ENCODE measurements at places on chromosomes 3 and 15.

DNA sequence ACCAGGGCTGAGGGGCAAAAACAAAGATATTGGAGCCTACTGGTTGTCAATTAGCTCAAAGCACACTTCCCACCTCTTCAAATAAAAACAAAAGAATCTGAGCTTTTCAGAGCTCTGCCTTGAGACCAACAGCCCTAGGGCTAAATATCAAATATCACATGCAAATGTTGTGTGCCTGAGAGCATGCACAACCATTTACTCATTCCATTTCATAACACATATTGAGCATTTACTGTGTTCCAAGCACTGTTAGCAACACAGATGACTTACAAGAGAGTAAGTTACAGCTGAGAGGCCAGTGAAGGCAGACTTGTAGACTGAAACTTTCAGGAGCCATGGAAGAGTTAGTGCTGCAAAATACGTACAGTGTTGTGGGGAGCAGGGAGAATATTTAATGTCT, 222.4 kb downstream of the CPNE4 start:
- no peak for DNase-seq
- H3K4me1 ChIP-seq, result no peaks in the 10 kb centered on the region
- no peaks in the 10 kb centered on the region for H3K27me3 ChIP-seq
- H3K27ac ChIP-seq, result no peak overlapping the region
- no peak overlapping the region for H3K4me3 ChIP-seq
- no peaks in the 10 kb centered on the region for H3K36me3 ChIP-seq

DNA sequence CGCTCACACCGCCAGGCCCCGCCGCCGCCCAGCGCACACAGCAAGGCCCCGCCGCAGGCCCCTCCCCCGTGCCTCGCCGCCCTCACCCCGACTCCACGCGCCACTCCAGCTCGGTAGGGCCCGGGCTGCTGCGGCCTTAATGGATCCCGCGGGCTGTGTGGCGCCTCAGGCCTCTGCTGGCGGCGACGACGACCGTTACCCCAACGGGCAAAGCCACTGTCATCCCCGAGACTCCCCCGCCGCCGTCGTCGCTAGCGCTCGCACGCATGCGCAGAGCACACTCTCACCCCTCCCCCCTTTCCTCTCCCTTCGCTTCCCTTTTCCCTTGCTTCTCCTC, at the start of gene MSL2:
TSS of gene MSL2 (minus strand) at position 272 of the 337 bp plus-strand sequence. CDS start 1,222 bp downstream, outside the sequence.
- peak within 1 kb of the TSS; percentile 86 for H3K4me3 ChIP-seq
- H3K27ac ChIP-seq, result peak within 1 kb of the TSS; percentile 99
- H3K36me3 ChIP-seq, result no peaks in the 10 kb centered on the region
- H3K27me3 ChIP-seq, result no peaks in the 10 kb centered on the region
- H3K4me1 ChIP-seq, result peaks cover 9% of the 10 kb centered on the region

- no peaks in the 10 kb centered on the region for H3K36me3 ChIP-seq
- H3K4me1 ChIP-seq, result no peaks in the 10 kb centered on the region
- no peak overlapping the region for H3K27ac ChIP-seq
- DNase-seq, result peak; percentile 40
Observed at GRCh38 chr15:77702211-77702957, 69.7 kb upstream of the LINGO1 start.

DNA sequence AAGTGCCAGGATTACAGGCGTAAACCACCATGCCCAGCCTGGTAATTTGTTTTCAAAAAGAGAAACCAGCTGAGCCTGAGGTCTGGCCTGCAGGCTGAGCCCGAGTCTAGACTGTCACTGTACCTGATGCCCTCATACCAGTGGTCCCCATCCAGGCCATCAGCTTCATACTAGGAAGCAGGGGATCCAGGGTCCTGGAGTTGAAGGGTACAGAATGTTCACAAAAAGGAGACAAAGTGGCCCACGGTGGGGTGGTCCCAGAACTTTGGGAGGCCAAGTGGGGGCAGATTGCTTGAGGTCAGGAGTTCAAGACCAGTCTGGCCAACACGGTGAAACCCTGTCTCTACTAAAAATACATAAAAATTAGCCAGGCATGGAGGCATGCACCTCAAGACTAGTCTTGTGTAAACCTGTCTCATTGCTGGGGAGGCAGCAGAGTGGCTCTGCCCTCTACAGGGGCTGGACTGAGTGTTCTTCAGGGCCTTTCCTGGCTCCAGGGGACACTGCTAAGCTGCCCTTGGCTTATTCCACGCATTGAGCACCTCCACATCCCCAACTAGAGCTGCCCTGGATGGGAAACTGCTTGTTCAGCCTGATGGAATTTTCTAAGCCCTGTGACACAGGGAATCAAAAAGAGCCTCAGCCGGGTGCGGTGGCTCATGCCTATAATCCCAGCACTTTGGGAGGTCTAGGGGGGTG, 7.9 kb upstream of the HHATL start:
- H3K4me1 ChIP-seq, result peaks cover 3% of the 10 kb centered on the region
- H3K27ac ChIP-seq, result no peak overlapping the region
- no peaks in the 10 kb centered on the region for H3K36me3 ChIP-seq
- H3K27me3 ChIP-seq, result no peaks in the 10 kb centered on the region

DNA sequence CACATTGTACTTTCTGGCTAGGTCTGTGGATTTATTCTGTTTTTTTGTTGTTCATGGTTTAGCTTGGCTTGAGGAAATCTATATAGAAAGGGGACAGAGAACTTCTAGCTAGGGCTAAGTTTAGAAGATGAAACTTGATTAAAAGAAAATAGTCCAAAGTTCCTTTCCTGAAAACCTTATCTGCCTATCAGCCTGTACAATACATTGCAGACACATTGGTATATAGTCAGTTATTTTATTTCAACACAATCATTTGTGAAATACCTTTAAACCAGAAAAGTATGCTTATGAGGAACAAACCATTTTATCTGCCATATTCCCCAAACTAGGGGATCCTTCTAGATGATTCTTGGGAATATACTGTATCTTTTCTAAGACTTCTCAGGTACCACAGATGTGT, 147.3 kb upstream of the CGNL1 start:
- H3K27ac ChIP-seq, result no peak overlapping the region
- H3K27me3 ChIP-seq, result no peaks in the 10 kb centered on the region
- H3K4me3 ChIP-seq, result no peak overlapping the region
- H3K4me1 ChIP-seq, result no peaks in the 10 kb centered on the region

GRCh38 chr15:69524814-69525213, 72.2 kb downstream of the RPLP1 start:
- DNase-seq, result peak; percentile 81
- no peak overlapping the region for H3K4me3 ChIP-seq
- H3K36me3 ChIP-seq, result no peaks in the 10 kb centered on the region
- peaks cover 5% of the 10 kb centered on the region for H3K27me3 ChIP-seq

GRCh38 chr3:113498221-113499005, 16.5 kb downstream of the SPICE1 start:
- no peak overlapping the region for H3K27ac ChIP-seq
- DNase-seq, result no peak
- H3K4me1 ChIP-seq, result no peaks in the 10 kb centered on the region
- H3K27me3 ChIP-seq, result no peaks in the 10 kb centered on the region
- H3K36me3 ChIP-seq, result peaks cover 2% of the 10 kb centered on the region

DNA sequence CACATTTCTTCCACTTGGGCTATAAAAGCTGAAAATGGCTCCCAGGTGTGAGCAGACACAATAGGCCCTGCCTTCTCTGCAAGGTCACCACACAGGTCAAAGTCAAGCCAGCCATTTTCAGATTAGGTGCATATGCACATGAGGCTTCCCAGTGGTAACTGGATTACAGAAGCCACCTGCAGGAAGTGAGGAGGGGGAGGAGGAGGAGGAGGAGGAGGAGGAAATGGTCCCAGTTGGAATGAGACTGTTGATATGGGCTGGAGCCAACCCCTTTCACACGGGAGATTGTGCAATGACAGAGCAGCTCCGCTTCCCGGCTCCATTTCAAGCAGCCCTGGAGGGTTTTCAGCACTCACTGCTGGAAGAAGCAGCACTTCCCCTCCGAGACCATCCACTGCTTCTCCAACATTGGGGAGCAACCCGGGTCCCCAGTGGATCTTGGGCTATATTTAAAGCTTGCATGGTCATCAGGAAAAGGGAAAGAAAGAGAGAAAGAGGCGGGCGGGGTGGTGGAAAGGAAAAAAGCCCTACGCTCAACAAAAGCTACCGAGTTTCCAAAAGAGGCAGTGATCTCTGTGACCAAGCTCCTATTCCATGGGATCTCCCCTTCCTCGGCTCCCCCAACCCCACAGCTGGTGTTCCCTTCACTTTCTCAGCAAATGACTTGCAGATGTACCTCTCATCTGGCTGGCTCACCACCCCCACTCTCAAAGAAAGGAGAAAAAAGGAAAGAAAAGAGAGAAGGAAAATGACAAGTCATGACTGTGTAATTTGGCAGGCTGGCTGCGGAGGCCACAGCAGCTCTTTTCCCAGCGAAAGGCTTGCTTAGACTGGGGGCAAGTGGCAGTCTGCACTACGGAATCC, 58.3 kb downstream of the LRIG1 start:
- H3K27me3 ChIP-seq, result no peaks in the 10 kb centered on the region
- H3K27ac ChIP-seq, result peak overlapping the region; percentile 91
- peak; percentile 96 for DNase-seq
- no peak overlapping the region for H3K4me3 ChIP-seq

- peaks cover 34% of the 10 kb centered on the region for H3K4me1 ChIP-seq
- H3K4me3 ChIP-seq, result peak overlapping the region; percentile 80
- peak overlapping the region; percentile 70 for H3K27ac ChIP-seq
- peak; percentile 88 for DNase-seq
- H3K27me3 ChIP-seq, result peaks cover 66% of the 10 kb centered on the region
- H3K36me3 ChIP-seq, result no peaks in the 10 kb centered on the region
Observed at GRCh38 chr3:55487381-55488241, 505 bp upstream of the WNT5A start.

GRCh38 chr3:187978433-187979011, 175.4 kb upstream of the LPP start:
- H3K27ac ChIP-seq, result no peak overlapping the region
- no peaks in the 10 kb centered on the region for H3K36me3 ChIP-seq
- H3K4me3 ChIP-seq, result no peak overlapping the region
- no peak for DNase-seq
- no peaks in the 10 kb centered on the region for H3K27me3 ChIP-seq

Measured in muscle of leg (tissue), 16 donors.